ENCODE measurements at places on chromosomes 3 and 15.

DNA sequence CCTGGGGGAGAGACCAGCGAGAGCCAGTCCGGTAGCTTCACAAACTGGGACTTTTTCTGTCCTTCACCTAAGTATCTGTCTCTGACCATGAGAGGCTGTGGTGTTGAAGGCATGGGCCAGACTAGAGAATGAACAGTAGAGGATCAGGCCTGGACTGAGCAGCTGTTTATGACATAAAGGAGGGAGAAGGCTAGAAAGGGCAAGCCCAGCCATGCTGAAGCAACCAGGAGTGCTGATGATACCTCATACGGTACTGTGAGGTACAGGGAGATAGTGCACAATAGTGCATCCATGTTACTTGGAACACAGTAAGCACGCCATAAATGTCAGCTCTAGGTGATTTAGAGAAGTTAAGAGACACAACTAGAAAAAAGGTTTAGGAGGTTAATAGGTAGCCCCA, 22.6 kb upstream of the TIMP4 start:
- DNase-seq: no peak

DNA sequence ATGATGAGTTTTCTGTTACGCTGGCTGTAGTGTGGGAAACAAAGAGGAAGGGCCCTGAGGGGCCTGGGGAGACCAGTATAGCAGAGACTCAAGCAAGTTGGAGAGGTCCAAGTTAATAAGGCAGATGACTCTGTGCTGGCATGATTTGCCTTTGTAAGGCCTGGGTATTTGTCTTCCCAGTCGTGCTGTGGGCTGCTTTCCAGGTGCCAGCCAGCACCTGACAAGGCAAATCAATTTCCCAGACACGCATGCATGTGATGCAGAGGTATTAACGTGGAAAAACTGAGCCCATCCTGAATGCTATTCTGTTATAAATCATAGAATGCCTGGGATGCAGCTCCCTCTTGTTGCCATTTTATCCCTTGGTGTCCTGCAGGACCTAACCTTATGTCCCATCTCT, 175.6 kb downstream of the MFSD1 start:
- DNase-seq: no peak

DNA sequence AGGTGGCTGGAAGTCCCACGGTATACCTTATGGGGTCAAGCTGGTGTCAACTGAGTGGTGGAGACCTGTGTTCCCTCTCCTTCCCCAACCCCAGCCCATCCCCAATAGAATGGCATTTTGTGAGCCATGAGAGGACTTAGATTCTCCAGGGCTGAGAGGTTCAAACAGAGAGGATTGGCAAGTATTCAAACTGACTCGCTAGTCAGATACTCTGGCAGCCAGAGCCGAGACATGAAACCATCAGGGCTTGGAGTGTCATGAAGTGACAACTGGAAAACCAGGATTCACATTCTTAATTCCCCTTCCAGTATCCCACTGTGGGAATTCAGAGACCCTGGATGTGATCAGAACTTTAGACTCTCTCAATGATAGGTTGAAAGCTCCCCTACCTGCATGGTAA, 159.4 kb upstream of the SNTN start:
- DNase-seq: no peak

- DNase-seq: no peak
These were observed 31.0 kb downstream of the MEGF11 start for GRCh38 chr15:66222273-66223198.

GRCh38 chr15:82805994-82806406, at the start of gene FSD2:
FSD2 (minus strand) TSS chr15:82806069; CDS start chr15:82787390, 18,679 bp downstream.
- DNase-seq: peak; percentile 93
